ENCODE measurements at places on chromosomes 13 and 19. TPM values are rescaled to one million over a fixed set of nuclear protein-coding genes. Genes with fewer than 3 reads are reported as not detected.

- H3K27ac ChIP-seq: no peak overlapping the region
- DNase-seq: no peak
- H3K4me1 ChIP-seq: no peaks in the 10 kb centered on the region
- H3K36me3 ChIP-seq: no peaks in the 10 kb centered on the region
Observed at GRCh38 chr13:50451609-50452008, 391.9 kb downstream of the DLEU7 start.

DNA sequence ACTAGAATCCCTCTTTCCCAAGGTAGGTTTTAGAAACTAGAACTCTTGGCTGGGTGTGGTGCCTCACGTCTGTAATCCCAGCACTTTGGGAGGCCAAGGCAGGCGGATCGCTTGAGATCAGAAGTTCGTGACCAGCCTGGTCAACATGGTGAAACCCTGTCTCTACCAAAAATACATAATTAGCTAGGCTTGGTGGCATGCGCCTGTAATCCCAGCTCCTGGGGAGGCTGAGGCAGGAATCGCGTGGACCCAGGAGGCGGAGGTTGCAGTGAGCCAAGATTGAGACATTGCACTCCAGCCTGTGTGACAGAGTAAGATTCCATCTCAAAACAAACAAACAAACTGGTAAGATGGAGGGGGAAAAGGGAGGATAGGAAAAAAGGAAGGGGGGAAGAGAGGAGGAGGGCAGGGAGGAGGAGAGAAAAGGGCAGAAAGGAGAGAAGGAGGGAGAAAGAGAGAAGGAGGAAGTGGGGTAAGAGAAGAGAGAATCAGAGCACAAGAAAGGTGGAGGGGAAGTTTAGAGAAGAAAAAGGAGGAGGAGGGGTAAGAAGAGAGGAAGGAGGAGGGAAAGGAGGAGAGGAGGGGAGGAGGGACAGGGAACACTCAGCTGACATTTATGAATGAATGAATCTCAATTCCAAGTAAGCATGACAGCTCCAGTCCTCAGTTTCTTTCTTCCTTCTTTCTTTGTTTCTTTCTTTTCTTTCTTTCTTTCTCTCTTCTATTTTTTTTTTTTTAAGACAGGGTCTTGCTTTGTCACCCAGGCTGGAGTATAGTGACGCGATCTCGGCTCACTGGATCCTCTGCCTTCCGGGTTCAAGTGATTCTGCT lies 2.6 kb upstream of the SLC27A1 start:
- DNase-seq: no peak
- H3K4me3 ChIP-seq: no peak overlapping the region
- H3K27ac ChIP-seq: no peak overlapping the region
- peaks cover 25% of the 10 kb centered on the region for H3K4me1 ChIP-seq
- H3K36me3 ChIP-seq: no peaks in the 10 kb centered on the region

GRCh38 chr13:64900039-64900438 lies 2330.1 kb downstream of the PCDH9 start:
- no peak for DNase-seq
- no peaks in the 10 kb centered on the region for H3K36me3 ChIP-seq
- H3K27me3 ChIP-seq: no peaks in the 10 kb centered on the region
- H3K4me1 ChIP-seq: no peaks in the 10 kb centered on the region
- H3K27ac ChIP-seq: no peak overlapping the region
- H3K4me3 ChIP-seq: no peak overlapping the region

C19orf33 gene
- not detected for total RNA-seq

GRCh38 chr19:10270180-10270615 lies 722 bp upstream of the ICAM1 start:
- peak; percentile 75 for DNase-seq
- peak overlapping the region; percentile 90 for H3K27ac ChIP-seq
- peaks cover 4% of the 10 kb centered on the region for H3K36me3 ChIP-seq
- H3K27me3 ChIP-seq: no peaks in the 10 kb centered on the region
- peak overlapping the region; percentile 75 for H3K4me3 ChIP-seq

GRCh38 chr19:12574036-12574435 lies 22.8 kb upstream of the ZNF564 start:
- no peaks in the 10 kb centered on the region for H3K27me3 ChIP-seq
- H3K4me3 ChIP-seq: no peak overlapping the region
- peaks cover 6% of the 10 kb centered on the region for H3K4me1 ChIP-seq

TNFSF11 gene
- 0.77 TPM for total RNA-seq

DNA sequence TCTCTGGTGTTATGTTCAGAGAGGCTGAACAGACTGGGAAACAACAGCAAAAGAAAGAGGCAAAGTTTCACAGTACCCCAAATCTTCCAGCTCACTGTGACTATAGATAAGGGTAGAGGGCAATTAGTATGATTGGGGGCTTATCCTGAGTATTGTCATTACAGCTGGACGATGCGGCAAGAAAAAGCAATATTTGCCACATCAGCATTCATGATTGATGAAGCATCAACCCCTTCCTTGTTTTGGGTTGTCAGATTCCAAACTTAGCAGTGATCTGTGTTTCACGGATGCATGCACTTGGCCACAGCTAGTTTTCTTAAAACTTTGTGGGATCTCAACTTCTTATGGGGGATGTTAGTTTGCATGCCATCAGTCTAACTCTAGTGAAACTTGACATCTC lies 348.8 kb upstream of the SLITRK5 start:
- H3K4me3 ChIP-seq: no peak overlapping the region
- DNase-seq: no peak
- no peaks in the 10 kb centered on the region for H3K36me3 ChIP-seq

- no peak overlapping the region for H3K27ac ChIP-seq
- H3K4me3 ChIP-seq: no peak overlapping the region
- no peaks in the 10 kb centered on the region for H3K36me3 ChIP-seq
- peaks cover 11% of the 10 kb centered on the region for H3K27me3 ChIP-seq
Observed at GRCh38 chr19:11179716-11180297, 17.5 kb downstream of the KANK2 start.

HSD17B14 gene
- 0.77 TPM for total RNA-seq

DNA sequence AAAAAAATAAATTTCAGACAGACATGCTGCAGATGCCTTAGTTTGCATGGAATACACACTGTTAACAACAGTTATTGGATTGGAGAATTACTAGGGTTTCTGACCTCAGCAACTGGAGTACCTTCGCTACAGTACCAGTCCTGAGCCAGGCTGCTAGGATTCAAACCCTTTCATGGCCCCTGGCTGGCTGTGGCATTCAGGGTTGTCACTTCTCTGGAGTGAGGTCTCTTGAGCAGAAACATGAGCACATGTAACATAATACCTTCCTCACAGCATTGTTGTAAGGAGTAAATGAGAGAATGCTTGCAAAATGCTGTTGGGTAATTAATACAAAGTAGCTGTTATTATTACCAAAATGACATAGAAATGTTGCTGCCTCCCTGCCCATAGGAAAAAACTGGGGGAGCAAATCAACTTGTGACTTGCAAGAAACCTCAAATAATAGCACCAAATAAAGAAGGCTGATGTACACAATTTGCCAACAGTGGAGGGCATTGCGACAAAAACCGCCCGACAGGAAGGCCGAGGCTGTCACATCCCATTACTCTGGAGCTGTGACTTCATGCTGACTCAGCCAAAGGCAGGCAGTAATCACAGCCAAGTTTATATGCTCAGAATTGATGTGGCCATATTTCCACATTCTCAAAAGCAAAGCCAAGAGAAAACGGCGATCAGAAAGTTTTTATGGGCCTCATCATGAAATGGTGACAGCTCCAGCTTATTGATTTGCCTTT lies 100.4 kb downstream of the RFC3 start:
- no peak for DNase-seq
- no peaks in the 10 kb centered on the region for H3K4me1 ChIP-seq
- no peak overlapping the region for H3K27ac ChIP-seq
- no peak overlapping the region for H3K4me3 ChIP-seq

SYT5 gene
- total RNA-seq: 0.17 TPM

GRCh38 chr13:77465603-77466195 lies 69.8 kb upstream of the SCEL start:
- no peaks in the 10 kb centered on the region for H3K4me1 ChIP-seq
- no peak overlapping the region for H3K27ac ChIP-seq
- peaks cover 5% of the 10 kb centered on the region for H3K27me3 ChIP-seq
- no peaks in the 10 kb centered on the region for H3K36me3 ChIP-seq
- H3K4me3 ChIP-seq: no peak overlapping the region

BRCA2 gene
- total RNA-seq: 33.5 TPM

NCR1 gene
- total RNA-seq: not detected

FOXO1 gene
- total RNA-seq: 40.3 TPM

GRCh38 chr13:40922437-40923040 lies 96.6 kb downstream of the ELF1 start:
- peaks cover 20% of the 10 kb centered on the region for H3K4me1 ChIP-seq
- H3K27ac ChIP-seq: peak overlapping the region; percentile 79
- no peaks in the 10 kb centered on the region for H3K27me3 ChIP-seq
- H3K36me3 ChIP-seq: peaks cover 13% of the 10 kb centered on the region

DNA sequence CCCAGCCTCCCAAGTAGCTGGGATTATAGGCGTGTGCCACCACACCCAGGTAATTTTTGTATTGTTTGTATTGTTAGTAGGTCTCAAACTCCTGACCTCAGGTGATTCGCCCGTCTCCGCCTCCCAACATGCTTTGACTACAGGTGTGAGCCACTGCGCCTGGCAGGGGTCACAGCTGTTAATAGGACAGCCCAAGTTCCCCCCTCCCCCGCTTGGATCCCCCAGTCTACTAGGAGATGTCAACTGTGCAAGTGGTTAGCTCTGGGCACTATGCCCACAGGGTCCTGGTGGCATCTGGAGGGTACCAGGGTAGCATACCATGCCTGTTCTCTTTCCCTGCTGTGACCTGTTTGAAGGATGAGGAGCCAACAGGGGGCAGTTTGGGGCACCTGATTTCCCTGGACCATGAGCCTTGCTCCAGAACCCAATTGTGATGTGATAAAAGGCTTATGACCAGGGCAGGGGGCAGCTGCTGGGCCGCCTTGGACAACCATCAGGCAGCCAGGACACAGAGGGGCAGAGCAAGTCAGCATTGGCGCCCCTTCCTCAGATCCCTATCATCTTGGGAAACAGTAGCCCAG lies at the start of gene TSPAN16:
TSPAN16 (plus strand) TSS at position 496 of the 581 bp plus-strand sequence. CDS start 138 bp downstream, outside the sequence.
- H3K36me3 ChIP-seq: no peaks in the 10 kb centered on the region
- no peak for DNase-seq
- H3K27me3 ChIP-seq: peaks cover 43% of the 10 kb centered on the region
- peaks cover 9% of the 10 kb centered on the region for H3K4me1 ChIP-seq

ZMYM5 gene
- total RNA-seq: 14.5 TPM

GRCh38 chr13:22276616-22277015 lies 605.7 kb downstream of the FGF9 start:
- H3K4me1 ChIP-seq: no peaks in the 10 kb centered on the region
- no peak overlapping the region for H3K27ac ChIP-seq
- no peak for DNase-seq
- no peaks in the 10 kb centered on the region for H3K27me3 ChIP-seq
- no peak overlapping the region for H3K4me3 ChIP-seq

- peaks cover 13% of the 10 kb centered on the region for H3K27me3 ChIP-seq
- H3K4me3 ChIP-seq: no peak overlapping the region
- H3K27ac ChIP-seq: no peak overlapping the region
- H3K4me1 ChIP-seq: no peaks in the 10 kb centered on the region
Observed at GRCh38 chr13:102909971-102910370, 64.1 kb downstream of the ERCC5 start.

DNA sequence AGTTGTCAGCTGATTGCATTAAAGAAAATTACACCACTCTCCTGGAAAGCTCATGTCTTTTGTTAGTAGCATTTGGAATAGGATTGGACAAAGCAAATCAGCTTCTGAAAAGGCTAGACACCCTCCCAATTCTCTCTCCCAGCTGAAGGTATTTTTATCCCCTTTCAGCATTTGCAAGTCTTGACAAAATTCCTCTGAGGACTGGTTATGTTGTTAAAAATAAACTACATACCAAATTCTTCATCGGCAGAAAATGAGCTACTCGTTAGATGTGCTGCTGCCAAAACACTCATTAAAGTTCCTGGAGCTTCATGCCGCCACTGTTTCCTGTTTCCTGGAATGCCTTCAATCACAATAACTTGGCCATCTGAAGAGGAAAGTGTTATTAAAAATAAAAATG lies 37.1 kb downstream of the UTP14C start:
- no peak for DNase-seq
- H3K36me3 ChIP-seq: no peaks in the 10 kb centered on the region
- no peak overlapping the region for H3K27ac ChIP-seq

DNA sequence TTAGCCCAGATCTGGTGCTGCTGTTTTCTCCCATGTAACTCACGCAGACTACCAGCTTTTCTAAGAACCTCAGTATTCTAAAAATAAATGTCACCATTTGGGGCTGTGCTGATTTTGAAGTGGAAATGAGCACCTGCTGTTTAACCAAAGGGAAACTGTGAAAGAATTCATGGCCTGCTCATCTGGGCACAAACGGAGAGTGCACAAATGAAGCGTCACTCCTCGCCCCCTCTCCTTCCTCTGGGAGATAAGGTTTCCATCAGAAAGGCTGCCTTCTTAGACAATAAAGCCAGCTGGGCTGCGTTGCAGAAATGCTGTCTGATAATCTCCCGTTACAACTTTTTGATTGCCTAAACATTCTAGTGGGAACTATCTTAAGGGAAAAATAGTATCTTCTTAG lies 73.7 kb upstream of the SLC15A1 start:
- H3K27me3 ChIP-seq: no peaks in the 10 kb centered on the region
- H3K4me1 ChIP-seq: peaks cover 21% of the 10 kb centered on the region
- no peak for DNase-seq

GRCh38 chr13:49098198-49098597 lies 121.9 kb upstream of the MLNR start:
- peaks cover 6% of the 10 kb centered on the region for H3K4me1 ChIP-seq
- H3K27ac ChIP-seq: no peak overlapping the region
- peaks cover 3% of the 10 kb centered on the region for H3K36me3 ChIP-seq
- no peaks in the 10 kb centered on the region for H3K27me3 ChIP-seq
- no peak for DNase-seq
- no peak overlapping the region for H3K4me3 ChIP-seq

UPK1A gene
- total RNA-seq: 0.37 TPM

PDE4C gene
- 0.15 TPM for total RNA-seq

DNA sequence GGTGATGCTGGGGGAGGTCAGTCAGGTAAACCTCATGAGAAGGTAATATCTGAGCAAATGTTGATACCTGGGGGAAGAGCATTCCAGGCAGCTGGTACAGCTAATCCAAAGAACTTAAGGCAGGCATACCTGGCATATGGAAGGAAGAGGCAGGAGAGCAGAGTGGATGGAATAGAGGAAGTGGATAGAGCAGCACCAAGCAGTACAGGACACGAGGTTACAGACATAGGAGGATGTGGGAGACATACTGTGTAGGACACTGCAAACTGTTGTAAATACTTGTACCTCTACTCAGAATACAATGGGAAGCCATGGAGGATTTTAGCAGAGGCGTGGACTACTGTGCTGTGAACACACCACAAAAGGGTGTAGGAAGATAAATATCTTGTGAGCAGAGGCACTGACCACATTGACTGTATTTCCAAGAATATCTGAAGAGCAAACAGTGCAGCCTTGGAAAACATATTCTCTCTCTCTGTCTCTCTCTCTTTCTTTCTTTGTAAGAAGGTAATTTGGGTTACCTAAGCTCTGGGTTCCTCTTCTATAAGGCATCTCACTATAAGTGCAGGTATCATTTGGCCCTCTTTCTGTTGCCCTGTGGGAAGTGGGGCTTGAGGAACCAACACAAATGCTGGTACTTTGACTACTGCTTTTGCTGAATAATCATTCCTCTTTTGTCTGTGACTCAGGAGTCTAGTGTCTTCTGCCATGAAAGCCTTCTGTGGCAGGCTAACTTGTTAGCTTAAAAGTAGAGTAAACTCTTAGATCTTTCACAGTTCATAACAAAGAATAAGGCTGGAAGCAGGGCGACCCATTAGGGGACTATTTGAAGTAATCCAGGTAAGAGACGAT lies 238.0 kb downstream of the VWA8 start:
- H3K36me3 ChIP-seq: peaks cover 10% of the 10 kb centered on the region
- H3K27ac ChIP-seq: no peak overlapping the region
- H3K27me3 ChIP-seq: no peaks in the 10 kb centered on the region
- DNase-seq: no peak
- no peaks in the 10 kb centered on the region for H3K4me1 ChIP-seq
- H3K4me3 ChIP-seq: no peak overlapping the region

Measured in activated CD4-positive, alpha-beta T cell treated with anti-CD3 and anti-CD28 coated beads, Interleukin-2, amount 10 ng/mL, durations not matched to agents 7 days and 5 days (primary cell).